ENCODE measurements at places on chromosomes 2 and 18. TPM values are rescaled to one million over a fixed set of nuclear protein-coding genes. Genes with fewer than 3 reads are reported as not detected.

CPSF3 gene
- total RNA-seq, result 30.3 TPM

MARCHF4 gene
- not detected for total RNA-seq

HJURP gene
- not detected for total RNA-seq

TUBB8B gene
- total RNA-seq, result 0.75 TPM

ATP6V1B1 gene
- not detected for total RNA-seq

CCDC102B gene
- 4.7 TPM for total RNA-seq

UPP2 gene
- not detected for total RNA-seq

SERPINB12 gene
- not detected for total RNA-seq

CGREF1 gene
- 8.2 TPM for total RNA-seq

PKP4 gene
- 90.6 TPM for total RNA-seq

ALKAL2 gene
- 11.2 TPM for total RNA-seq

ZSCAN30 gene
- 17.7 TPM for total RNA-seq

NT5C1B gene
- not detected for total RNA-seq

CFAP65 gene
- not detected for total RNA-seq

CIB4 gene
- not detected for total RNA-seq

ASB18 gene
- total RNA-seq, result not detected

Measured in subcutaneous adipose tissue (tissue), 4 donors.